ENCODE measurements at places on chromosomes 7 and 10. TPM values are rescaled to one million over a fixed set of nuclear protein-coding genes. Genes with fewer than 3 reads are reported as not detected.

The DYDC2 gene
- not detected for total RNA-seq

The ZNF239 gene
- 12.7 TPM for total RNA-seq

- no peak overlapping the region for H3K4me3 ChIP-seq
- H3K27me3 ChIP-seq, result peaks cover 2% of the 10 kb centered on the region
- no peak for DNase-seq
- H3K4me1 ChIP-seq, result peaks cover 2% of the 10 kb centered on the region
Observed at GRCh38 chr10:101028446-101029337, 2.2 kb downstream of the PDZD7 start.

DNA sequence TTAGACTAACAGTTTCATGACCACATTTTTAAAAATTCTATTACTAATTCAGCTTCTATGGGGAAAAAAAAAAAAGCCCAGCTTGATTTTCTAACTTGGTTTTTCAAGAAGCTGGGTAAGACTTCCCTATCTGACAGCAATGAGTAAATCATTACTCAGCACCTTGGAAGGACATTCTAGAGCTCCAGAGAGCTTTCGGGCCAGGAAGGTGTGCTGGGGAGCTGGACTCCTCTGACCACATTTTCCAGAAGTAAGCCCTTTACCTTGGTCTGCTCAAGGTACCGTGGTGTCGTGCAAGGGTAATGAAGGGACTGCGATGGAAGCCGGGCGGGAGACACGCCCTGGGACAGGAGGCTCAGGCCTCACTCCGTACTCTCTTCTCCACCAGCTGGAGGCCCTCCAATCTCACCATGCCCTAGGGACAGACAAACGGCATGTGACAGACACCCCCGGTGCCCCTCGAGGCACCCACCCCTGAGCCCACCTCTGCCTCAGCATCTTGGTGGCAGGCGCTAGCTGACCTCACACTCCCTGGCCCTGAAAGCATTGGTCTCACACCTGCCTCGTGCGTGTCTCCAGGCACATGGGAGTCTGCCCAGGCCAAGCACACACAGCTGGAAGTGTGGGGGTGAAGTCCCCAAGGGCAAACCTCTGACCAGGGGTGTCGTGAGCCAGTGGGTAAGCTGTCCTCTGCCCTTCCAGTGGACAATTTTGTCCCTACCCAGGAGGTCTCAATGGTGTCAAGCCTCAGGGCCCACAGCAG, 152.1 kb downstream of the OAT start:
- H3K27ac ChIP-seq, result no peak overlapping the region
- no peak for DNase-seq
- no peaks in the 10 kb centered on the region for H3K4me1 ChIP-seq

- no peaks in the 10 kb centered on the region for H3K4me1 ChIP-seq
- H3K4me3 ChIP-seq, result no peak overlapping the region
- peaks cover 20% of the 10 kb centered on the region for H3K27me3 ChIP-seq
- H3K27ac ChIP-seq, result no peak overlapping the region
- H3K36me3 ChIP-seq, result no peaks in the 10 kb centered on the region
- DNase-seq, result peak; percentile 54
Observed at GRCh38 chr7:64951250-64951848, 39.5 kb downstream of the ZNF117 start.

The SLC26A5 gene
- total RNA-seq, result not detected

- H3K27me3 ChIP-seq, result no peaks in the 10 kb centered on the region
- DNase-seq, result no peak
- H3K4me3 ChIP-seq, result no peak overlapping the region
- peaks cover 19% of the 10 kb centered on the region for H3K36me3 ChIP-seq
- H3K27ac ChIP-seq, result no peak overlapping the region
- H3K4me1 ChIP-seq, result no peaks in the 10 kb centered on the region
Observed at GRCh38 chr7:88200789-88201188, 19.0 kb downstream of the SRI start.

The NKX2-3 gene
- not detected for total RNA-seq

DNA sequence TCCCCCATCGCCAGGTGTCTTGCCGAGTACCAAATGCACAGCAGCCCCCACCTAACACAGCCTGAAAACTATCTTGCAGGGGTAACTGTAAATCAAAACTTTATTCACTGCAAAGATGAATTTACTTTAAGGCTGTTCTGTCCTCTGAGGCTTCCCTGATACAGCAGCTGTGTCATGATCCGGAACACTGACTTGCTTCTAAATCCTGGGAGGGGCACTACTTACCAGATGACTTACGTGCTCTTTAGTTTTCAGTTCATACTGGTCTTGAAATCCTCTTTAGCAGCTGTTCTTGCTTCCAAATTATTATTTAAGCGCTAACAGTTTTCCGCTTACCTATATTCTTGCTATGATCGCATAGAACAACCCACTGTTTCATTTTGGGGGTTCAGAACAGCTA, 4.9 kb downstream of the DYNC1I1 start:
- no peak for DNase-seq
- no peaks in the 10 kb centered on the region for H3K36me3 ChIP-seq
- no peak overlapping the region for H3K4me3 ChIP-seq
- H3K4me1 ChIP-seq, result no peaks in the 10 kb centered on the region

- H3K36me3 ChIP-seq, result no peaks in the 10 kb centered on the region
- H3K4me1 ChIP-seq, result no peaks in the 10 kb centered on the region
- no peak for DNase-seq
Observed at GRCh38 chr7:122269241-122269640, 35.3 kb downstream of the FEZF1 start.

GRCh38 chr7:36305226-36305625, 84.4 kb upstream of the ANLN start:
- peaks cover 4% of the 10 kb centered on the region for H3K36me3 ChIP-seq
- H3K4me1 ChIP-seq, result peaks cover 23% of the 10 kb centered on the region
- no peaks in the 10 kb centered on the region for H3K27me3 ChIP-seq
- no peak overlapping the region for H3K27ac ChIP-seq
- H3K4me3 ChIP-seq, result no peak overlapping the region
- DNase-seq, result no peak

DNA sequence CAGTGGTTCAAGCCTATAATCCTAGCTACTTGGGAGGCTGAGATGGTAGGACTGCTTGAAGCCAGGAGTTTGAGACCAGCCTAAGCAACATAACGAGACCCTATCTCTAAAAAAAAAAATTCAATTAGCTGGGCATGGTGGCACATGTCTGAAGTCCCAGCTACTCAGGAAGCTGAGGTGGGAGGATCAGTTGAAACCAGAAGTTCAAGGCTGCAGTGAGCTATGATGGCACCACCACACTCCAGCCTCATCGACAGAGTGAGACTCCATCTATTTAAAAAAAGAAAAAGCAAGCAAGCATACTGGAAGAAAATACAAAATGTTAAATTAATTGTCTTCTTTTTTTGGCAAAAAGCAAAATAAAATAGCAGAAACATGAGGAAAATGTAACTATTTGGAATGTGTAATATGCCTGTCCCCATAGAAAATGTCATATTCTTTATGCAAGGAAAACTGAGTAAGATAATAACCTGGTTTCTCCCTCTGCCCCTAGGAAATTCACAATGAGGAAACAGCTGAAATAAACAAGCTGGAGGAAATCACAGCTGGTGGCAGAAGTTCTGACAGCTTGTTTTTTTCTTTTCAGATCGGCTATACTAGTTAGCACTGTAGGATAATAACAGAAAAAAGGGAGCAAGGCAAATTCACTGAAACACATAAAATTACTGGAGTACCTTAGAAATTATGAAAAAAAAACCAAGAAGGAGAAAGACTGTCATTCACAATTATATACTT, 48.5 kb downstream of the HERPUD2 start:
- peaks cover 1% of the 10 kb centered on the region for H3K36me3 ChIP-seq
- H3K4me1 ChIP-seq, result peaks cover 3% of the 10 kb centered on the region
- no peaks in the 10 kb centered on the region for H3K27me3 ChIP-seq
- no peak overlapping the region for H3K4me3 ChIP-seq
- H3K27ac ChIP-seq, result no peak overlapping the region

DNA sequence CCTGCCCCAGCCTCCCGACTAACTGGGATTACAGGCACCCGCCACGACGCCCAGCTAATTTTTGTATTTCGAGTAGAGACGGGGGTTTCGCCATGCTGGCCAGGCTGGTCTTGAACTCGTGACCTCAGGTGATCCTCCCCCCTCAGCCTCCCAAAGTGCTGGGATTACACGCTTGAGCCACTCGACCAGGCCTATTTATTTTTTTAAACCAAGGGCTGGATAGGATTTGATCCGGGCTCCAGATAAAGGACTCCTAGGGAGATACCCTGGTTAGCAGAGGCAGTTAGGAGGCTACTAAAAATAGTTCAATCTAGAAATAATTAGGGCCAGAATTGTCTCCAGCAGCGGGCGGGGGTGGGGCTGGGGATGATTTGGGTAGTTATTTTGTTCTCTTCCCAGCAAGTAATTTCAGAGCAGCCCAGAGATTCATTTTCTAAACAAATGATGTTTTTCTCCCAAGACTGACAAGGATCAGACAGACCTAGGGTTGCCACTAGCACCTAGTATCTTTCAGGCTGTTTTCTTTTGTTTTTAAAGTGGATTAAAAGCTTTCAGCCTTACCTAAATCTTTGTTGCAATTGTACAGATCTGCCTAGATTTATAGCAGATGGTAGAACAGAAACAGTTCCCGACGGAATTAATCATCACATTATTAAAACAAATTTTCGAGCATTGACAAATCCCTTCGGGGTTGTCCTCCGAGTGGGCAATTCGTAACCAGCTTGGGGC, 859 bp upstream of the SMC3 start:
- DNase-seq, result no peak
- H3K4me1 ChIP-seq, result peaks cover 5% of the 10 kb centered on the region
- peak overlapping the region; percentile 75 for H3K27ac ChIP-seq
- H3K4me3 ChIP-seq, result peak overlapping the region; percentile 77
- H3K36me3 ChIP-seq, result peaks cover 2% of the 10 kb centered on the region

GRCh38 chr10:65172249-65172648, 1651.0 kb downstream of the REEP3 start:
- no peak for DNase-seq
- H3K27ac ChIP-seq, result no peak overlapping the region
- no peak overlapping the region for H3K4me3 ChIP-seq
- no peaks in the 10 kb centered on the region for H3K4me1 ChIP-seq

The WDFY4 gene
- not detected for total RNA-seq

GRCh38 chr7:37923996-37924395, 3.6 kb downstream of the EPDR1 start:
- no peak overlapping the region for H3K27ac ChIP-seq
- H3K4me3 ChIP-seq, result no peak overlapping the region
- no peaks in the 10 kb centered on the region for H3K4me1 ChIP-seq
- H3K27me3 ChIP-seq, result no peaks in the 10 kb centered on the region
- DNase-seq, result no peak

The ADCY1 gene
- 0.18 TPM for total RNA-seq

- no peak overlapping the region for H3K27ac ChIP-seq
- peaks cover 12% of the 10 kb centered on the region for H3K36me3 ChIP-seq
- no peaks in the 10 kb centered on the region for H3K4me1 ChIP-seq
- H3K4me3 ChIP-seq, result no peak overlapping the region
- no peaks in the 10 kb centered on the region for H3K27me3 ChIP-seq
- DNase-seq, result no peak
Observed at GRCh38 chr7:92075455-92076158, 58.7 kb downstream of the CYP51A1 start.

DNA sequence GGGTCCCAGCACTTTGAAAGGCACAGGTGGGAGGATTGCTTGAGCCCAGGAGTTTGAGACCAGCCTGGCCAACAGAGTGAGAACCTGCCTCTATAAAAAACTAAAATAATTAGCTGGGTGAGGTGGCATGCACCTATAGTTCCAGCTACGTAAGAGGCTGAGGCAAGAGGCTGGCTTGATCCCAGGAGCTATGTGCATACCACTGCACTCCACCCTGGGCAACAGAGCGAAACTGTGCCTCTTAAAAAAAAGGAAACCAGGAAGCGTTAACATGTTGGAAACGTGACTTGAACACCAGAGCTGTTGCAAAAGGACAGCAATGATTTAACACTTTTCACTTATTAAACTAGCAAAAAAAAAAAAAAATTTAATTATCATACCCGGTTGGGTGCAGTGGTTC, 12.6 kb downstream of the BAZ1B start:
- no peak for DNase-seq
- H3K4me1 ChIP-seq, result no peaks in the 10 kb centered on the region
- H3K27me3 ChIP-seq, result no peaks in the 10 kb centered on the region
- no peak overlapping the region for H3K4me3 ChIP-seq

The CCDC172 gene
- total RNA-seq, result not detected

DNA sequence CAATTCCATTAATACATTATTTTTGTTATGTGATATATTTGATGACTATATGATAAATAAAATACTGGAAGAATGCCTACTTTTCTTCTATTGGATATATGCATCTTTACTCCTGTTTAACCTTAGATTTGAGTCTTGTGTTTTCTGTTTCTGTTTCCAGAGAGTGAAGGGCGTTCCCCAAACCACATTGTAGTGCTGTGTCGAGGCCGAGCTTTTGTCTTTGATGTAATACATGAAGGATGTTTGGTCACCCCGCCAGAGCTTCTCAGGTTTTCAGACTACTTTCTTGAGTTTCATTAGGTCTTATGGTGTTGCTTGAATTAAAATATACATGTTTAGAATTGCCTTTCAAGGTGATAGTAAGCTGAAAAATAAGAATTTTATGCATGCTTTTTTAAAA, 23.8 kb downstream of the CROT start:
- no peaks in the 10 kb centered on the region for H3K4me1 ChIP-seq
- no peak overlapping the region for H3K4me3 ChIP-seq
- peaks cover 7% of the 10 kb centered on the region for H3K36me3 ChIP-seq
- H3K27ac ChIP-seq, result no peak overlapping the region
- H3K27me3 ChIP-seq, result no peaks in the 10 kb centered on the region

- no peaks in the 10 kb centered on the region for H3K36me3 ChIP-seq
- H3K4me3 ChIP-seq, result no peak overlapping the region
- no peaks in the 10 kb centered on the region for H3K27me3 ChIP-seq
- DNase-seq, result no peak
- no peaks in the 10 kb centered on the region for H3K4me1 ChIP-seq
- no peak overlapping the region for H3K27ac ChIP-seq
Observed at GRCh38 chr7:113143486-113144257, 25.3 kb upstream of the SMIM30 start.

DNA sequence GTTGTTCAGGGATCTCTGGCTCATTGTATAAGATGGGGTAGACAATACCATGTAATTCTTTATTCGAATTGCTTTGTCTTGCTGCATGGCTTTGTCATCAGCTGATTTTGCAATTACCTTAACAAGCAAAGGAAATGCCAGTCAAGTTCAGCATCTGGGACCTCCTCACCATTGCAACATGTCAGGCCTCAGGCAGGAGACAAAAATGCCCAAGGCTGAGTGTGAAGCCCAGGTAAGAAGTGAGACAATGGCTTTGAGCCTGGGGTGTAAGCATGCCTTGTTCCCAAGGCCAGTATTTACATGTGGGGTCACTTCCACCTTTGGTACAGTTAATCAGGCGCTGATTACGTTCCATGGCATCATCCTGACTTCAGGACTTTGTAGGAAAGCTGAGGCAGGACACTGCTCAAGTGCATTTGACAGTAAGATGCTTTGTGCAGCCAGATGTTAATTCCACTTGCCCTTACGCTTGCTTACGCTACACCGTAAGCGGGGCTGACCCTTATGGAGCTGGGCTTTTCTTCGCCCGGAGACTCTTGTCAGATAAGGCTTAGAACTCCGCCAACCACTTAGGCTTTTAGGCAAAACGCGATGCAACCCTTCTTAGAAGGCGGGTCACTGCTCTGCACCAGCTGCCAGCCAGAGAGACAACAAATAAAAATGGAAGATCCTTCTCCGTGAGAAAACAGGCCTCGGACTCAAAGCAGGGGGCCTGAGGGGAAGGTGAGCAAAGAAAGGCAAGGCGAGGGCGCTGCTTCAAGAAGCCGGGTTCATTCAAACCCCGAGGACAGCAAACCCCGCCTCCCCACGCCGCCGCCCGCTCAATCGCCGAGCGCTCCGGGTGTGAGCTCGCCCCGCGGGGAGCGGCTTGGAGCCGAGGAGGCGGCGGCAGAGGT, 1.3 kb upstream of the SP4 start:
- no peaks in the 10 kb centered on the region for H3K27me3 ChIP-seq
- H3K4me1 ChIP-seq, result peaks cover 4% of the 10 kb centered on the region
- peak overlapping the region; percentile 61 for H3K4me3 ChIP-seq
- H3K36me3 ChIP-seq, result no peaks in the 10 kb centered on the region
- no peak overlapping the region for H3K27ac ChIP-seq
- DNase-seq, result no peak
